ENCODE measurements at places on chromosomes 2 and 18.

DNA sequence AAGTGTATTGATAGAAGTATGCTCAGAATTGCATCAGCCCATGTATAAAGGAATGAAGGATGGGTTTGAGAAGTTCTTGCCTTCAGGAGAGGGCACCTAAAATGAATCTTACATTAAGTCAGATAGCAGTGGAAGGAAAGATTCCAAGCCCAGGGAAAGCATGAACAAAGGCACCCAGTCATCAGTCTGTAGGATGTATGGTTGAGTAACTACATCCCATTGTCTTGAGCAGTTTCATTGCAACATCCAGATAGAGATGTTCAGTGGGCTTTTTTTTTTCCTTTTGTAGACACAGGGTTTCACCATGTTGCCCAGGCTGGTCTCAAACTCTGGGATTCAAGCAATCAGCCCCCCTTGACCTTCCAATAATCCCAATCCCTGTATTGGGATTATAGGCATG lies 80.7 kb downstream of the ARHGAP28 start:
- no peak for DNase-seq

- no peak for DNase-seq
Observed at GRCh38 chr2:14530506-14530905, 102.0 kb upstream of the LRATD1 start.

GRCh38 chr2:17717666-17718065 lies 35.9 kb downstream of the SMC6 start:
- DNase-seq, result no peak

GRCh38 chr2:216807857-216808272 lies 52.0 kb downstream of the TNP1 start:
- no peak for DNase-seq

- DNase-seq, result no peak
Observed at GRCh38 chr2:172555272-172555521, 693 bp upstream of the PDK1 start.

- DNase-seq, result no peak
Observed at GRCh38 chr2:78999406-78999805, 26.1 kb upstream of the REG3G start.

DNA sequence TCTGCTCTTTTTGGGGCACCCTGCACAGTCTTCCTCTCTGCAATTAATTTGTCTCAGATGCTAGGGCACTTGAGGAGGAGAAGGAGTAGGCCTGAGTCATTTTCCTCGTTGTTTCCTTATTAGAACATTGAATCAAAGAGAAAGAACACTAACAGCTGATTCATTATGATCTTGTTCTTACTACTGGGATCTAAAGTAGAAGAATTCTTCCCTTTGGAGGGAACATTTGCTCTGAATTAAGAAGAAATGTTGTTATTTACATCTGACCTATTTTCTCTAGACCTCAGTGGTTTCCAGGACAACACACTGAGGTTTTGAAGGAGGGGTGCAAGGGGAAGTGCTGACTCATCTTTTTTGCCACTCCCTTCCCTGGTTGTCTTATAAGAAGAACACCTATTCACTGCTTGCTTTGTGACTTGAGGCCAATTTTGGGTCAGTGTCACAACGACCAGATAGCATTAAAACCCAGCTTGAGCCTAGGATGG lies 24.3 kb upstream of the STAT1 start:
- no peak for DNase-seq

GRCh38 chr2:200744201-200744602 lies 67.5 kb upstream of the BZW1 start:
- DNase-seq, result no peak

DNA sequence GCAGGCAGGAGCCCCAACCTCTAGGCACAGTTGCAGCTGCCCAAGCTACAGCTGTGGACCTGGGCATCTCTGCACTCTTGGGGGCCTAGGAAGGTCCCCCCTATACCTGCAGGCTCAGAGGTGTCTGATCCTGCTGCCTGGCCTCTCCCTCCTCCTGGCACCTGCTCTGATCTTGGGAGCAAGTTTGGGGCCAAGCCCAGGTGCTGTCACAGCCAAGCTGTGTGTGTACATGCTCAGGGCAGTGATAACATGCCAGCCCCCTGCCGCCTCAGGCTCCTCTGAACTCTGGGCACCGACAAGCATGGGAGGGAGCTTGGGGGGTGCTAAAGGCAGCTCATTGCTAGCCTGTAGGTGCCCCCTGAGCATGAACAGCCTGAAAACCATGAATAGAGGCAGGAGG lies 829.6 kb upstream of the VRK2 start:
- no peak for DNase-seq

GRCh38 chr2:102657770-102658169 lies 38.4 kb downstream of the SLC9A2 start:
- peak; percentile 17 for DNase-seq

DNA sequence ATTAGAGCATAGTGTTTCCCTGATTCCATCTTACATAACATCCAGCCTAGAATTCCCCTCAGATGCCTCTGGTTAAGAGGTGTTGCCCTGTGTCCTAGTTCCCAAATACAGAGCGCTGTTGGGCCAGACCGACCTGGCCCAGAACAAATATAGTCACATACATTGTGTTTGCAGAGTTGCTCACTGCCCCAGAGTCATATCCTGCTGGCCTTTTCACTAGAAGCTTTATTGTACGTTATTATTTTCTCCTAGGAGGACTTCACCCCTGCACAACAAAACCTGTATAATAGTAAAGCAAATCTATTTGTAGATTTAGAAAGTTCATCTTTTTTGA lies 11.1 kb upstream of the MAP4K3 start:
- DNase-seq, result no peak

GRCh38 chr2:110823165-110823564 lies 90.8 kb downstream of the ACOXL start:
- DNase-seq, result no peak

DNA sequence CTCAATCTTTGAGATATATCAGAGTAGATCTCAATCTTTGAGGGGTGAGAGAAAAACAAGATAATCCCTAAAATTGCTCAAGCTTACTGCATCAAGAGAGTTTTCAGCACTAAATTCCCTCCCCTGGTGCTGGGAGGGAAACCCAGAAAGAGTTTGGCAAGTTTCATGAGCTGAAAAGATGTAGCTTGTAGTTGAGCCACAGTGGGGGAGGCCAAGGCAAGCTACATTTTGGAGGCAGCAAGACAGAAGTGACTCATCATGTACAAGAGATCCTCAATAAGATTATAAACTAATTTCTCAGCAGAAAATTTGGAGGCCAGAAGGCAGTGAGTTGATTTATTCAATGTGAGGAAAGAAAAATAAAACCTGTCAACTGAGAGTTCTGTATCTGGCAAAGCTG lies 308.2 kb downstream of the PIEZO2 start:
- no peak for DNase-seq

- DNase-seq, result no peak
Observed at GRCh38 chr2:26011990-26012856, 21.7 kb upstream of the RAB10 start.

GRCh38 chr2:101883860-101884259 lies 107.9 kb upstream of the IL1R2 start:
- DNase-seq, result peak; percentile 38

- no peak for DNase-seq
Observed at GRCh38 chr2:54370405-54371104, 85.6 kb upstream of the SPTBN1 start.

- DNase-seq, result no peak
Observed at GRCh38 chr18:6294148-6294784, 120.4 kb downstream of the L3MBTL4 start.

Measured in stimulated activated naive CD8-positive, alpha-beta T cell treated with anti-CD3 and anti-CD28 coated beads, Interleukin-15, amount 100 ng/mL, for 72 hours (primary cell).